ENCODE measurements at places on chromosomes 4 and X.

- no peak for DNase-seq
These were observed 265.8 kb upstream of the SMIM31 start for GRCh38 chr4:164488114-164488513.

- no peak for DNase-seq
These were observed 37.7 kb downstream of the HAND2 start for GRCh38 chr4:173492315-173492714.

GRCh38 chr4:6546681-6547447 is 28.1 kb upstream of the MAN2B2 start:
- peak; percentile 75 for DNase-seq

GRCh38 chr4:20017070-20017776 is 234.5 kb upstream of the SLIT2 start:
- DNase-seq = peak; percentile 46

DNA sequence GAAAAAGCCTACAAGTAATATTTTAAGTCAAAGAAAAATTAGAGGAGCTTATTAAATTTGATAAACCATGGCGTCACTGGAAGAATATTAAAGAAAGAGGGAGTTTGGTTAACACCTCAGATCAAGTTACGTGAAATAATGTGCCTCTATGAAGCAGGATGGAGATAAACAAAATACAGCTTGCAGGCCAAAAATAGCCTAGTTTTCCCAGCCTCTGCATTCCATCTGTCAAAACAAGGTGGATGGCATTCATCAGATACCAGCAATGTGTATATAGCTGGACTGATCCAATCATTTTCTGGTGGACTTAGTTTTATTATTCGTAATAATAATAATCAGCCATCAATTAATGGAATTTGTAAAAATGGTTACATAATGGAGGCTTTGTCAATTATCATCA is 230.7 kb downstream of the NR3C2 start:
- DNase-seq = no peak

DNA sequence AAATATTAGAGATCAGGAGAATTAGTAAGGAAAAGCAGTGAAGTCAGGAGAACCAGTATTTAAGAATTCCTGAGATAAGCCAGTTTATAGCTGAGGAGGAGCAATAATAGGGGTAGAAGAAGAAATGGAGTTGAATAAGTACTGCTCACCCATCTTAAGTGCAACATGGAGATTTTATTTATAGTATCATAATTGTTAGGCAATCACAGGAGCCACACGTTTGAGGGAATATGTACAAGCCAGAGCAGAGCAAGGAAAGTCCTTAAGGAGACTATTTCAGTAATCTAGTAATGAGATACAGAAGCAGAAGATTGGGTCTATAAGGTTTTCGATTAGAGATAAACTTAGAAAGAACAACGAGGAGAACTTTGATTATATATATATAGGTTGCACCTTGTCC is 145.0 kb downstream of the KDM6A start:
- no peak for DNase-seq

GRCh38 chr4:41613386-41613785 is 75.4 kb downstream of the LIMCH1 start:
- DNase-seq = no peak

DNA sequence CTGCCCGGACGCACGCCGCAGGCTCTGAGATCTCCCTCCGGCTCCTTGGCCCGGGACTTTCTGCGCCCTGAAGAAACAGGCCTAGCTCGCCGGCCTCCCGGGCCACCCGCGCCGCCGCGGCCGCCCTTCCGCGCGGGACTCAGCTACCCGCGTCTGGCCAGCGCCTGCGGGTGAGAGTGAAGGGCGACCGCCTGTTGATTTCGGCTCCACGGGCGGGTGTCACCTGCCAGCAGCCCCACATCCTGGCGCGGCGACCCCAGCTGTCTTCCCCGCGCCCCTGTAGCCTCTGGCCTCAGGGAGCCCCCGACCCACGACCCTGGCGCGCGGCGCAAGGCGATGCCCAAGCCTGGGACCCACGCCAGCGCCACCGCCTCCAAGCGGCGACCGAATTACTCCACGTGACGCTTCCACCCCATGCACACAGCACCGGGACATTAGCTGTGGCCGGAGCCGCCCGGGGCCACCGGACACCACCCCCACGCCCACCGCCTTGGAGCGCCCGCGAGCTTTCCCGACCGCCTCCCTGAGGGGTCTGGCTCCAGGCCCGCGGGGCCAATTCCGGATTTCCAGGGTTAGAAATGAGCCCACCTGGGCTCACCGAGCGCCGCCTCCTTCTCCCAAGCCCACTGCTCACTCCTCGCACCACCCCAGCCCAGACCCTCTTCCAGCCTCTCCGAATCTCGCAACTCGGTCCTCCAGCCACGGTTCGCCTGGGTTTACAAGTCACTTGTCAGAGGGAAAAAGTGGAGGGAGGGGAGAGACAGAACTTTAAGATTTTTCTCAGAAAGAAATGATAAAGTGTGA is 10.2 kb downstream of the ARX start:
- no peak for DNase-seq

GRCh38 chr4:152075253-152075928 is 314.6 kb upstream of the GATB start:
- no peak for DNase-seq

DNA sequence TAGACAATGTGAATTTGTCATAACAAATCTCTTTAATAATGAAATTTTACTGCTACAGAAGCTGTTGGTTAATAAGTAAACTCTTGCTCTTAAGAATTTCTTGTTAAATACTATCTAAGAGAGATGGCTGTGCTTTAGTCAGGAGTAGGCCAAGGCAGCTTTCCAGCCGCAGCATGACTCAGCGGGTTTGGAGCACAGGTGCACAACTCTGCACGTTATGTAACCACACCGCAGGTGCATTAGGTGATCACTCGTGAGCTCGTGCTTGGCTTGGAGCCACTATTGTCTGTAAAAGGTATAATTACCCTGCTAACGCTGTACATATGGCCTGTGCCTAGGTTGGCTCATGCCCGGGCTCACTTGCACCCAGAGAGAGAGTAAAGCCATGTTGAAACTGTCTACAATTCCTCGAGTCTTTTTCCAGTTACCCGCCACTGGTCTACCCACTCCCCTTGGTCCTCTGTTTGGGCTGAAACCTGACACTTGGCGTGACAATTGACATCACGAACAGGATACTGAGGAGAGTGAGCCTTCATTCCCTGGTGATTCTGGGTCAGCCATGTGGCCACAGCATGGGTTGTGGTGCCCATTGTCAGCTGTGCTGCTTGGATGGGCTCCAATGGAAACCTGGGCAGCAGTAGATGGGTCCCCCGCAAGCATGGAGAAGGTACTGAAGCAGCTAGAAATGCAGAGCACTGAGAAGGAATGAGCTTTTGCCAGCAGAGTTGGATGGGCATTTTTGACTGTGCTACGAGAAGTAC is 18.4 kb upstream of the ANAPC4 start:
- DNase-seq = no peak

- DNase-seq = no peak
These were observed 104.6 kb downstream of the DTHD1 start for GRCh38 chr4:36385951-36386571.

DNA sequence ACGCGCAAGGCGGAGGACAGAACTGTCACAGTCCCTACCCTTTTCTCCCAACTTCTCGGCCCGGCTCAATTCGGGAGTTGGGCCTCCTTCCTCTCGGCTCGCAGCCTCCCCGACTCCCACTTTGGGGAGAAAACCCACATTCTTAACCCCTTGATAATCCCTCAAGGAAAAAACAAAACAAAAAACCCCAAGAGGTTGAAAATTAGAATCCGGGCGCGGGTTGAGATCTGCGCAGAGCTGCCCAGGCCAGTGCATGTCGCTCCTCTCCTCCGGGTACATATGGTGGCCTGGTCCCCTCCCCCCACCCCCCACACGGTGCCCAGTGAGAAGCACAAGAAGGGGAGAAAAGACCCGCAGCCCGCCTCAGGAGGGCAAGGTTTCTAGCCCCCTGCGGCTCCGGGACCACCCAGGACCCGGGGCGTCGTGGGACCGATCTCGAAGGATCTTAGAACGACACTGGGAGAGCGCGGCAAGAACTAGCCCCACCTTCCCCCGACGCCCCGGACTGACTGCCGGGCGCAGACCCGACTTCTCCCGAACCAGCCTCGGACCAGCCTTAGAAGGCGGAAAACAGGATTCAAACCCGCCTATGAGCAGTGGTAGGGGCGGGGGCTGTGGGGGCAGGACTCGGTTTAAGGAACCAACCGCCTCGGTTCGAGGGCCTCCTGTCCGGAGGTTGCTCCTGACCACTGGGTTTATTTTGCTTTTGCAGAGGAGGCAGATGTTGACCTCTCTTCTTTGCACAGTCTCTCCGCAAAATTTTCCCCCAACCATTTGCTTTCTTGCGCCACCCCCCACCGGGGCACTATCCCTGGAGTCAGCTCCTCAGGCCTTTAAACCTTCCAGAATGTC is 2.5 kb upstream of the PDGFRA start:
- peak; percentile 91 for DNase-seq

DNA sequence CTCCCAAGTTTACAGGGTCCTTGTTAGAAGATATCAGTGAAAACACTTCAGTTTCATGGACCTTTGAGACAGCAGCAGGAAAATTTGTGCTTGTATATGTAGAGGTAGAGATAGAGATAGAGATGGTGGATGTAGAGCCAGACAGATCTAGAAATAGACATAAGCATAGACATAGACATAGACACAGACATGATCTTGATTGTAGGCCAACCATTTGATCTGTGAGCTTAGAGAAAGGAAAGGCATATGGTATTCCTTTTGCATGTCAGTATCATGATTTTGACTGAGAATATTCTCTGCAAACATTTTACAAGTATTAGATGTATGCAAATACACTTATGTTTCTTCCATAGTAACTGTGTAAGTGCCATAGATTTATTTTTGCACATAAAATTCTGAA is 65.0 kb downstream of the PRKG2 start:
- DNase-seq = no peak

DNA sequence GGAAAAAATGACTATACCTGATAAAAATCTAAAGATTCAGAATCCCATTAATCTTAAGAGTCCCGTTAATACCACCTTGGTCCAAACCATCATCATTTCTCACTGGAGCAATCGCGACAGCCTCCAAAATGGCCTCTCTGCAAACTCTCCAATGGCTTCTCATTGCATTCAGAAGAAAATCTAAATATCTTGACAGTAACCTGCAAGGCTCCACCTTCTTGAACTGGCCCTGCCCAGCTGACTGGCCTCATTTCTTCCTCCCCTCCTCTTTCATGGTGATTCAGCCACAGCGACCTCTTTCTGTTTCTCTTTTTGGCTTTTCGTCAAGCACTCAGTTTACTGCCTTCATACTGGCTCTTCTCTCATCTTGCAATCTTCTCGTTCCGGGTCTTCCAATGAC is 56.2 kb upstream of the GPRIN3 start:
- no peak for DNase-seq

- DNase-seq = no peak
These were observed 38.4 kb upstream of the RASL11B start for GRCh38 chr4:52823702-52824092.

DNA sequence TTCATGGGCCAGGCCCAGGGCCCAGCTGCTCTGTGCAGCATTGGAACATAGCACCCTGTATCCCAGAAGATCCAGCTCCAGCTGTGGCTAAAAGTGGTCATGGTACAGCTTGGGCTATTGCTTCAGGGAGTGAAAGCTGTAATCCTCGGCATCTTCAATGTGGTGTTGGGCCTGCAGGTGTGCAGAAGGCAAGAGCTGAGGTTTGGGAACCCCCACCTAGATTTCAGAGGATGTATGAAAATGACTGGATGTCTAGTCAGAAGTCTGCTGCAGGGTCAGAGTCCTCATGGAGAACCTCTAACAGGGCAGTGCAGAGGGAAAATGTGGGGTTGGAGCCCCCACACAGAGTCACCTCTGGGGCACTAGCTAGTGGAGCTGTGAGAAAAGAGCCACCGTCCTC is 341.7 kb downstream of the PPP3CA start:
- DNase-seq = no peak

DNA sequence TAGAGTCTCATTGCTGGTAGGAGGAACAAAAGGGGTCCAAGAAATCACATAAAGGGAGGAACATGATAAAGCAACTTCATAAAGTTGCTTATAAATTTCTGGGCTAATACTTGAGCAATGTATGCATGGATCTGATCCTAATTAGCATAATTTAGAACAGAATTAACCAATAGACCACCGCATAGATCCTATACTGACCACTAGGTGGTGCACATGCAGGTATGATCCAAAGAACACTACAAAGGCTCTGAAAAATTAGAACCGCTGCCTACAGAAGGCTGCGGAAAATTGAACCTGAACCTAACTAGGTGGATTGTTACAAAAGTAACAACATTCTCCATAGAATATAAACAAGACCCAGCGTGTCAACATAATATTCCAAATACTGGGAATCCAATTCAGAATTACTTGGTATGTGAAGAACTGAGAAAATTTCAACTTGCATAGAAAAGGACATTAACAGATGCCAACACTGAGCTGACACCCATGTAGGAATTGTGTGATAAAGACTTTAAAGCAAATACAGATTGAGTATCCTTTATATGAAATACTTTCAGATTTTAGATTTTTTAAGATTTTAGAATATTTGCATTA is 23.3 kb downstream of the BRCC3 start:
- DNase-seq = peak; percentile 38

DNA sequence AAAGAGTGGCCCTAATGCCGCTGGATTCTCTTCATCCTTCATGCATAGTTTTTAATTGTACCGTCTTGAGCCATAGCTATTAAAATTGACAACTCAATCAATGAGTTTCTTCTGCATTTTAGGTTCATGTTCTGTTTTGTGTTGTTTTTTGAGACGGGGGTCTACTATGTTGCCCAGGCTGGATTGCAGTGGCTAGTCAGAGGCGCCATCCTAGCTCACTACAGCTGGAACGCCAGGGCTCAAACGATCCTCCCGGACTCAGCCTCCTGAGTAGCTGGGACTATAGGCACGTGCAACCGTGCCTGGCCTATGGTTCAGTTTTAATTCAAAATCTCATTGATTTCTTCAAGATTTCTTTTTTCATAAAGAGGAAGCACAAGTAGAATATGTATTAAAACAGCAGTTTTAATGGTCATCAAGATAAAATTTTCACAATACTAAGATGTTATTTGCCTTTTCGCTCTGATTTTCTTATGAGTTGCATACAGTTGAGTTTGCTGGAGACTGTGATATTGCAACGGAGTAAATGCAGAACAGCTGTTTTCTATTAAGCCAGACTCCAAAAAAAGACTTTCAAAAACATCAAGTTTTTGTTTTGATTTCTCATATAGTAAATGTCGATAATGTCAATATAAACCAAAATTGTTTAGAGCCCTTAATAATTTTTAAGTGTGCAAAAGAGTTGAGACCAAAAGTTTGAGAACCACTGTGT is 1.1 kb upstream of the STX18 start:
- DNase-seq = no peak

- DNase-seq = no peak
These were observed 14.6 kb downstream of the LETM1 start for GRCh38 chr4:1841201-1841886.

- peak; percentile 47 for DNase-seq
These were observed 574.8 kb upstream of the DIPK2B start for GRCh38 chrX:45775468-45775867.

GRCh38 chr4:60201052-60201673 is 999.0 kb upstream of the ADGRL3 start:
- peak; percentile 43 for DNase-seq

GRCh38 chr4:151983854-151984253 is 223.0 kb upstream of the GATB start:
- no peak for DNase-seq

GRCh38 chr4:47203593-47203992 is 172.2 kb downstream of the GABRB1 start:
- no peak for DNase-seq

- no peak for DNase-seq
These were observed 69.8 kb downstream of the FBXO8 start for GRCh38 chr4:174213731-174214100.

Data from fibroblast of villous mesenchyme (primary cell).